ENCODE measurements at places on chromosomes 7 and 10.
A peak's percentile ranks its signal among the peaks of the same experiment; 100 is the strongest.

DNA sequence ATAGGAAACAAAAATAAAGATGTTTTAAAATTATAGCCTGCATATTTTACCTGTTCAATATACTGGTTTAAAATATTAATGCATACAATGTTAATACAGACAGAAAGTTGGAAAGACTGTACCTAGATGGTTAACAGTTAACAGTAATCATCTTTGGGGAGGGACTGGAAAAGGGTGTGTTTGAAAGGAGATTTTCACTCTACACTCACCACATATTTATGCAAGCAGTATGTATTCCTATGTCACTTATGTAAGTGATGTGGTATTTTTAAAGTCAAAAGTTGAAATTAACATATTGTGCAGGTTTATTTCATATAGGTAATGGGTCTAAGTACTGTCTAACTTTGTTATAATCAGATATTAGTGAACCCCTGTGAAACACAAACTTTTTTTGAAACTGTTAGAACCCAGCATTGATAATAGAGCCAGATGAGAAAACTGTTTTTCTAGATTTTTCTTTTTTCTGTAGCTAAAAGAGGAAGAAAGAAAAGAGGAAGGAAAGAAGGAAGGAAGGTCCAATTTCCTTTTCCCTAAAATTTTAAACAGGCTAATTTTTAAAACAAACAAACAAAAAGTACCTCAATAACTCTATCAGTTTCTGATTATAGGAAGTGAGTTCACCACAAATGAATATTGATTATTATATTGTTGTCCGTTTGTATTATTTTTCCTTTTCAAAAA lies 9.0 kb upstream of the STARD3NL start:
- no peak overlapping the region for H3K4me3 ChIP-seq
- no peaks in the 10 kb centered on the region for H3K4me1 ChIP-seq
- no peak overlapping the region for H3K27ac ChIP-seq

DNA sequence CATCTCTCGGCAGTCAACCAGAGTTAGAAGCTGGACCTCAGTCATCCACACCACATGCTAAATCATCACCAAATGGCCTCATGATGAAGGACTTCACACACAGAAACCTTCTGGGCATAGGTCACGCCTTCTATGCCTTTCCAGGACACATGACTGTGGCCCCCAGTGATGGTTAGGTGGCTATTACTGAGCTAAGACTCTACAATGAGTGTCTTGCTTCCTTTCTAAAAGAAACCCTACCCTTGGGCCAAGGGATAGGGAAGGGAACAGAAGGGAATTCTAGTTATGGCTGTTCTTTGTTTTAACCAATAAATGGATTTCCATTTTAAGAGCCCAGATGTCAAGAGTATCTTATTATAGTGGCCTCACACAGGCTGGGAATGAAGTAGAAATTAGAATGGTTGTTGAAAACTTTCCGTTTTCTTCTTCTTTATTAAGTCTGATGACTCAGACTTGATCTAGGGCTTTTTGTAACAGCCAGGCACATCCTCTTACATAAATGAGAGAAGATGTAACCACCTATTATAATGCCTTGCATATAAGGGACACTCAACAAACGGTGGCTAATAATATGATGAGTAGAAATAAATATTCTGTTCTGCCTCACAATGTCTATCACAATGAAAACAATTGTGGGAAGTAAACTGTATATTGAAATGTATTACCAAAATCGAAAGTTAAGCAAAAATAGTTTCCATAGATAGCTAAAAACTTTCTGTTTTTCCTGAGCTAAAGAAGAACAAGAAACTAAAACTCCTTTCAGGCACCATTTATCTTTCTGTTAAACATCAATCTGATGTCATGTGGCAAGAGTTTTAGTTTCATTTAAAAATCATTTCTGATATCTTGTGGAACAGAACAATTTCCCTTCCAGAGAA lies 62.5 kb upstream of the TOMM7 start:
- no peaks in the 10 kb centered on the region for H3K27me3 ChIP-seq
- no peak for DNase-seq
- H3K36me3 ChIP-seq: no peaks in the 10 kb centered on the region
- H3K27ac ChIP-seq: no peak overlapping the region

DNA sequence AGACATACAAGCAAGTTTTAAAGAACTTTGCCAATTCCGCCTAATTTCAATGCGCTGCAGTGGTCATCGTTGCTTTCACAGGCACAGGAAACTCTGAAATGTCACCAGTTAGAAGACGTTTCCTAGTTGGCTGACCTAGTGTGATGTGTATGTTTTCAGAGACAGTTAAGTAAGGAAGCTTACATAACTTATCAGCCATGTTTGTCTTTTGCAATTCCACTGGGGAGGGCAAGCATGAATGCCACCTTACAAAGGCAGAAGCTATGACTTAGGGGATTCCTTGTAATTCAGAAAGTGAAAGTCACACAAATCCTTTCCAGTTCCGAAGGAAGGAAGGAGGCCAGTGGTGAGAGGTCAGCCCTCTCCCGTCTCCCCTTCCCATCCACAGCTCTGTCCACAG lies 15.0 kb upstream of the NPS start:
- DNase-seq: no peak
- H3K27ac ChIP-seq: no peak overlapping the region
- no peaks in the 10 kb centered on the region for H3K36me3 ChIP-seq
- no peaks in the 10 kb centered on the region for H3K4me1 ChIP-seq
- H3K27me3 ChIP-seq: no peaks in the 10 kb centered on the region

DNA sequence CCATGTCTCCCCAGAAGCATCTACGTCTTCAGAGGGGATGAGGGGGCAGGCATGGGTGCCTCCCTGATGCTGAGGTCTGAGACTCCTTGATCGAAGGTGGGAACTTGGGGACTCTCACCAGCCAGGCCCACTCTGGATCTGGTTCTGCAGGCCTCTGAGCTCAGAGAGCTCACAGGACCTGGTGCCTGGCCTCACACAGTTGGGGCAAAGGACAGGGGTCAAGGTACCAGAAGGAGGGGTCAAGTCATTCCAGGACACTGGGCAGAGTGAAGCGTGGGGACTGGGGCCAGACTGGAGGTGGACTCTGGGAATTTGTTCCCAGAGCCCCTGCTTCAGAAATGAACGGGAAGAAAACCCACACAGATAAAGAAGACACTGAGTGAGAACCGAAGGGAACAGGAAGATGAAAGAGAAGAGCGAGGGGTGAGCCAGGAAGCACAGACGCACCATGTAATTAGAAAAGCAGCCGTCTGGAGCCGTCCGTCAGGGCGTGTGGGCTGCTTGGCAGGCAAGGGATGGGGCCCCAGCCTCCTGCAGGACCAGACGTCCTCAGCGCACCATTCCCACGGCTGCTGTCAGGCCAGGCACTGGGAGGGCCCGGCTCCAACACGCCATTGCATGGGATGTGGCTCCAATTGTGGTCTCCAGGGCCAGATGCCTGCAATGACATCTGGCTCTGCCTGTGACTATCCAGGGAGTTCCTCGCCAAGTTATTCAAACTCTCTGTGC lies 47.7 kb downstream of the ZCCHC24 start:
- H3K4me3 ChIP-seq: no peak overlapping the region
- DNase-seq: no peak
- no peak overlapping the region for H3K27ac ChIP-seq
- peaks cover 5% of the 10 kb centered on the region for H3K4me1 ChIP-seq
- H3K36me3 ChIP-seq: no peaks in the 10 kb centered on the region

DNA sequence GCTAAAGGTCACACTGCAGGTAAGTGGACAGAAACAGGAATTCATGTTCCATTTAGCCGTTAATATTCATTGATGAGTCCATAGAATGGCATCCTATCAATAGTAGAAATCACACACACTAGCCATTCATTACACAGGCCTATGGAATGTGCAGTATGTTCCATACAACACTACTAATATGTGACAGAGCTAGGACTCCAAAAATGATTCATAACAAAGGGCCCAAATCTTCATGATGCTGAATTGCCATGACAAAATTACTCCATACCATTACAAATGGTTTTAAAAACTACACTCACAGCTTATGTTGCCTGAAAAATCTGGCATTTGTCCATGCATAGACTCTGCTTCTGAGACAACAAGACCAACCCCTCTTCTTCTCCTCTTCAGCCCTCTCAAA lies 549.1 kb downstream of the XPNPEP1 start:
- H3K4me1 ChIP-seq: no peaks in the 10 kb centered on the region
- no peaks in the 10 kb centered on the region for H3K36me3 ChIP-seq
- no peak overlapping the region for H3K27ac ChIP-seq

GRCh38 chr7:75957021-75957736 lies 37.2 kb downstream of the TMEM120A start:
- H3K4me1 ChIP-seq: peaks cover 4% of the 10 kb centered on the region
- DNase-seq: peak; percentile 70
- peak overlapping the region; percentile 69 for H3K27ac ChIP-seq
- no peaks in the 10 kb centered on the region for H3K27me3 ChIP-seq

DNA sequence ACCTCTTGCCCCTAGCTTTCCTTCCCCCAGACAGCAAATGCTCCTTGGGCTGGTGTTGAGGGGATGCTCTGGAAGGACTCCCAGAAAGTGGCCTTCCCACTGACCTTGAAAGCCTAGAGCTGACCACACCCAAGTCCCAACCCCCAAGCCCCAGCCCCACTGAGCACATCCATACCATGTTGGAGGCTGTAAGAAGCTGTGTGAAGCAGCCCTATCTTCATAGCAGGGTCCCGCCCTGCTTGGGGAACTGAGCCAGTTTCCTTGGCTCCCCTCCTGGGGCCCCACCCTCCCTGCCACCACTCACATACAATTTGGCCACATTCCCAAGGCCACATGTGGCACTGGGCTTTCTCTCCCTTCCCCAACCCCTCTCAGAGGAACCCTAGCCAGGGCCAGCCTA lies 72.3 kb upstream of the CACUL1 start:
- DNase-seq: no peak
- H3K27me3 ChIP-seq: no peaks in the 10 kb centered on the region
- no peak overlapping the region for H3K27ac ChIP-seq
- H3K36me3 ChIP-seq: no peaks in the 10 kb centered on the region

DNA sequence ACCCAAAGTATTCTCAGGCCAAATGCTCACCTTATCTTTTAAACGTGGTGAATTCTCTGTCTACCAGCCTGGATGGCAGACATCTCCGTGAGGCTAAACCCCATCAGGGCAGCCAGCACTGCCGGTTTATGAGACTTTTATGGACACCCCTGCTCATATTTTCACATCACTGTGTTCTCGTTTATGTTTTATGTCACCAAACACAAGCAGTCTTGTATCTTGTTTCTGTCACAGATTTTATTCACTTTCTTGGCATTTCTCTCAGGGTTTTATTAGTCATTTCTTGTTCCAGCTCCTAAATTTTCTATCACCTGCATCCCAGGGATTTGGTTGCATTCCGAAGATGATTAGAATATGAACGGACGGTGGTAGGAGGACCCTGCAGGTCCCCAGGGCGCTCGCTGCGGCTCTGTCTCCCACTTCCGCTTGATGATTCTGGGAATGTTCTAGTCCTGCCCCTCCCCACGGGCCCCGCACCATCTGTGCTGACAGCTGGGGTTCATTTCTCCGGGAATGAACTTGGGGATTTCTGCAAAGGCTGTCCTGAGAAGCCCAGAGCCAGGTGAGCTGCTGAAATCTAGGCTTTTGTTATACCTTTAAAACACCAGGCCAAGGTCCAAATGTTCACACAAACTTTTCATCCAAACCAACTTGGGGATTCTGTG lies 217.6 kb downstream of the GFRA1 start:
- no peaks in the 10 kb centered on the region for H3K36me3 ChIP-seq
- no peaks in the 10 kb centered on the region for H3K4me1 ChIP-seq
- H3K27me3 ChIP-seq: no peaks in the 10 kb centered on the region

DNA sequence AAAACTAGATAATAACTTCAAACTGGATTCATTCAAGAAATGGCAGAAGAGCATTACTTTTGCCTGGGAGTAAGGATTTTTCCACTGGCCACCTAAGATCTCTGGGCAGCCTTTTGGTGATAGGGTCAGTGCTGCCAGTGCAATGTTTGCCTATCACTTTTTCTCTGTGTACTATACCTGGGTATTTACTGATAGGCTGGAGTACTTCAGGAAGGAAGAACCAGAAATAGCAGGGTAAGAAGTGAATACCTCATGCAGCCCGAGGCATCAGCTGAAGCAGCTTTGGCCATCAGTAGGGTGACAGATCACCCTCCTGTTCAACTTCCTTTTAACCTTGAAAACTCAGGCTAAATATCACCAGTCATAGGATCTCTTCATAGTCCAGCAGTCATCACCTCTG lies 5.5 kb upstream of the PAPSS2 start:
- H3K27me3 ChIP-seq: no peaks in the 10 kb centered on the region
- no peaks in the 10 kb centered on the region for H3K36me3 ChIP-seq
- no peak overlapping the region for H3K4me3 ChIP-seq
- H3K27ac ChIP-seq: no peak overlapping the region
- DNase-seq: no peak
